ENCODE measurements at places on chromosomes 1 and 21.

- DNase-seq = no peak
Observed at GRCh38 chr1:221451741-221452140, 290.1 kb downstream of the DUSP10 start.

GRCh38 chr1:66416295-66416694 is 117.7 kb upstream of the SGIP1 start:
- no peak for DNase-seq

- no peak for DNase-seq
Observed at GRCh38 chr1:19476450-19477190, 8.7 kb downstream of the CAPZB start.

DNA sequence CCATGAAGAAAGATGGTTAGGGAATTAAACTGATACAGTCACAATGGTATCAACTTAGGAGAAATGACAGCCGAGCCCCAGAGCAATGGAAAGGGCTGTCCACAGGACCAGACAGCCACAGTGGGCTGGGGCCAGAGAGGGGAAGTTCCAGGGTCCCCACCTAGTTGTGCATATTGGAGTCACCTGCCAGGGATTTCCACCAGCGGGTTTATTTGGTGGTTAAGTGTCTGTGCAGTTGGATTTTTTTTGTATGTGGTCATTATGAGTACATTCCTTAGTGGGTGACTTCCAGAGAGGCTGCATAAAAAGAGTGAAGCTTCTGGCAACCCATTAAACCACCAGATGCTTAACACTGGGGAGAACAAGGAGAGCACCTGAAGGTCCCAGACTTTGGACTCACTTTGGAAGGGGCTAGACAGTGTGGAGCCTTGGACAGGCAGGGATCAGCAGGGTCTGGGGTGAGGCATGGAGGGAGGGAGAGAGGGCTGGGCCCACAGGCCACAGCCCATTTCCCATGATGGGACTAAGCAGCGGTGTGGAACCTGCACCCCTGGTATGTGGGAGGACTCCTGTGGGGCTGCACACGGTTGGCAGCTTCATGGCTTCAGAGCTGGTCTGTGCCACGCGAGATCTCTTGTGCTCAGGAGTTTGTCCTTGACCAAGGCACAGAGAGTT is 7.8 kb upstream of the PTTG1IP start:
- DNase-seq = no peak

- no peak for DNase-seq
Observed at GRCh38 chr1:211326140-211326527, 499 bp upstream of the TRAF5 start.

DNA sequence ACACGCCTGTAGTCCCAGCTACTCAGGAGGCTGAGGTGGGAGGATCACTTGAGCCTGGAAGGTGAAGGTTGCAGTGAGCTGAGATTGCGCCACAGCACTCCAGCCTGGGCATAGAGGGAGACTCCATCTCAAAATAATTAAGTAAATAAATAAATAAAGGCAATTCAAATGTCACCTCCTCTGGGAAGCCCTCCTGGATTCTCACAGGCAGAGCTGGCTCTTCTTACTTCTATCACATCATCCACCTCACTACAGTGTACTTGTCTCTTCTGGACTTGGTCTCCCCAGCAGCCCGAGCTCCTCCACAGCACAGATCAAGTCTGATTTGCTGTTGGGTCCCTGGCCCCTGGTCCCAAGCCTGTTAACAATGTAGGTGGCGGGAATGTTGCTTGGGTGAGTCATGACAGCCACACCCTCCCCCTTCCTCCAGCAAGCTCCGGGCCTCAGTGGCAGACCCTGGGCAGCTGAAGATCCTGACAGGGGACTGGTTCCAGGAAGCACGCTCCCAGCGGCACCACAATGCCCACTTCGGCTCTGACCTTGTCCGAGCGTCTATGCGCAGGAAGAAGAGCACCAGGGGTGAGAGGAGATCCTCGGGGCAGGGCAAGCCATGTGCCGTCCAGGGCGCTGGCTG is 5.3 kb downstream of the SYTL1 start:
- no peak for DNase-seq

- no peak for DNase-seq
Observed at GRCh38 chr1:164504749-164505148, 54.2 kb upstream of the PBX1 start.

DNA sequence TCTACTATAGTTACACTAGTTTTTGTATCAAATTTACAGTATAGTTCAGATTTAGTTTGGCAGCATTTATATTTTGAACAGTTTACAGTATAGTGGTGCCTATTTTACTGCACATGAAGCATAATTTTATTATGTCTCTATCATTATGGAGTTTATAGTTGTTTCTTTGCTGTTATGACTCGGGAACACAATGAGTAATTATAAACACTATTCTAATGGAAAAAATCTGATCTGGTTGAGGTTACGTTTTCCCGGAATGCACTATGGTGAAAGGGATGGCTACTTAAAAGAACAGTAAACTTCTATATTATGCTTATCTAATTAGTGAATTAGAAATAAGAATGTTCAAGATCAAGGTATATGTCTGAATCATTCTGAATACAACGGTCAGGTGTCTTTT is 10.6 kb downstream of the LCA5L start:
- no peak for DNase-seq

DNA sequence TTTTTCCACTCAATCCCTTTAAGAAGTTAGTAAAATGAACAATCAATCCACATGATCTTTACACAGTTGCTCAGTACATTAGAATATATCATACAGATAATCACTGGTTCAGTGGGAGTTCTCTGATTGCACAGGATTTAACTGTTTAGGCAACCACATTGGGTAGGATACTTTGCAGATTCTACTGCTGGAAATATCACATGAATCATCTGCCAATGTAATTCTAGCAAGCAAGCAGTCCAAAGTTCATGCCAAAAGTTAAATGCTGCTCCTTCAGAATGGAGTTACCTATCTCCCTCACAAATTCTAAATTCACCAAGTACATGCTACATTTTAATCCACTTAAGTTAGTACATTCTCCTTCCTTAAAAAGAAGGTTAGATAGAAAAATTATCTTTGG is 52.4 kb downstream of the NEGR1 start:
- DNase-seq = no peak

- DNase-seq = no peak
Observed at GRCh38 chr21:28410256-28410655, 582.4 kb downstream of the LTN1 start.

- DNase-seq = no peak
Observed at GRCh38 chr1:62397301-62397700, 39.5 kb upstream of the USP1 start.

GRCh38 chr1:9859281-9860014 is 35.7 kb upstream of the CLSTN1 start:
- DNase-seq = no peak

GRCh38 chr21:45467221-45467779 is 62.3 kb downstream of the COL18A1 start:
- DNase-seq = no peak

DNA sequence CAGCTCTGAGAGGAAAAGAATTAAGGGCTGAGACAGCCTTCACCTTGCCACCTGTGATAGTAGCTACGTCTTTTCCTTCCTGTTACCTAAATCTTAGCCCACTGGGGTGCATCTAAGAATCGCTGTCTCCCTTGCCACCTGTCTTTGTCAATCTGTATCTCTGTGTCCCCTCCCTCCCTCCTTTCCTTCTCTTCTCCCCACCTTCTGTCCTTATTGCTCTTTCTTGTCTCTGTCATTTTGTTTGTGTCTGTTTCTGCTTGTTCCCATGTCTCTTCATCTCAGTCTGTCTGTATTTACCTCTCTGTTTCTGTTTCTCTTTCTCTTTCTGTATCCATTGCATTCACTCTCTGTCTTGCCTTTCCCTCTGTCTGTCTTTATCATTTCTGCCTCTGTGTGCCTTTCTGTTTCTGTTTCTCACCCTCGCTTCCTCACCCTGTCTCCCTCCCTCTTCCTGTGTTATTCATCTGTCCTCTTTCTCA is 30.2 kb downstream of the SLC22A15 start:
- DNase-seq = no peak

- no peak for DNase-seq
Observed at GRCh38 chr1:208324005-208324404, 79.8 kb upstream of the PLXNA2 start.

DNA sequence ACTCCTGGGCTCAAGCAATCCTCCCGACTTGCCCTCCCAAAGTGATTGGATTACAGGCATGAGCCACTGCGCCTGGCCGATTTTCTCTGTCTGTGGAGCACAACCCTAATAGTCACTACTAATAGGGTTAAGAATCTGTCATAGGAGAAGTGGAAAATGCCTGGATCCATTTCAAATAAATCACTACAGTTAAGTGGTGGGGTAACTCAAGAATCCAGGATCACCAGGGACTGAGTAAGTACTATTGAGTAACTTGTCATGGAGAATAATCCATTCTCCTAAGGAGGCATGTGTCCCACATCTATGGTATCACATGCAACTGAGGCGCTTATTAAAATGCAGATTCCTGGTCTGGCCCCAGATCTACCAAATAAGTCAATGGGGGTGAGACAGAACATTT is 53.2 kb downstream of the OPTC start:
- DNase-seq = no peak

DNA sequence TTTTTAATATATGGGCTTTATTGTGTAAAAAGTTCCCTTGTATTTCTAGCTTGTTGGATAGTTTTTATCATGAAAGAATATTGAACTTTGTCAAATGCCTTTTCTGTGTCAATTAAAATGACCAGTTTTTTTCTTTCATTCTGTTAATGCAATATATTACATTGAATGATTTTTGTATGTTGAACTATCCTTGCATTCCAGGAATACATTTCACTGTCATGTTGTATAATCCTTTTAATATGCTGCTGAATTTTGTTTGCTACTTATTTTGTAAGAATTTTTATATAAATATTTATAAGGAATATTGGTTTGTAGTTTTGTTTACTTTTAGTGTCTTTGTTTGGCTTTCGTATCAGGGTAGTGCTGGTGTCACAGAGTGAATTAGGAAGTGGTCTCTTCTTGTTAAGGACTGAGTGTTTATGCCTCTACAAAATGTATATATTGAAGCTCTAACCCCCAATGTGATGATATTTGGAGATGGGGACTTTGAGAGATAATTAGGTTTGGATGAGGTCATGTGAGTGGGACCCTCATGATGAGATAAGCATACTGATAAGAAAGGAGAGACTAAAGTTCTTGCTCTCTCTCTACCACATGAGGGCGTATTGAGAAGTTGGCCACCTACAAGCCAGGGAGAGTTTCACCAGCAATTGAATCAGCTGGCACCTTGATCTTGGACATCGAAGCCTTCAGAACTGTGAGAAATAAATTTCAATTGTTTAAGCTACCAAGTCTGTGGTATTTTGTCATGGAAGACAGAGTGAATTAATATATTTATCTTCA is 12.0 kb upstream of the SLAMF6 start:
- DNase-seq = no peak

DNA sequence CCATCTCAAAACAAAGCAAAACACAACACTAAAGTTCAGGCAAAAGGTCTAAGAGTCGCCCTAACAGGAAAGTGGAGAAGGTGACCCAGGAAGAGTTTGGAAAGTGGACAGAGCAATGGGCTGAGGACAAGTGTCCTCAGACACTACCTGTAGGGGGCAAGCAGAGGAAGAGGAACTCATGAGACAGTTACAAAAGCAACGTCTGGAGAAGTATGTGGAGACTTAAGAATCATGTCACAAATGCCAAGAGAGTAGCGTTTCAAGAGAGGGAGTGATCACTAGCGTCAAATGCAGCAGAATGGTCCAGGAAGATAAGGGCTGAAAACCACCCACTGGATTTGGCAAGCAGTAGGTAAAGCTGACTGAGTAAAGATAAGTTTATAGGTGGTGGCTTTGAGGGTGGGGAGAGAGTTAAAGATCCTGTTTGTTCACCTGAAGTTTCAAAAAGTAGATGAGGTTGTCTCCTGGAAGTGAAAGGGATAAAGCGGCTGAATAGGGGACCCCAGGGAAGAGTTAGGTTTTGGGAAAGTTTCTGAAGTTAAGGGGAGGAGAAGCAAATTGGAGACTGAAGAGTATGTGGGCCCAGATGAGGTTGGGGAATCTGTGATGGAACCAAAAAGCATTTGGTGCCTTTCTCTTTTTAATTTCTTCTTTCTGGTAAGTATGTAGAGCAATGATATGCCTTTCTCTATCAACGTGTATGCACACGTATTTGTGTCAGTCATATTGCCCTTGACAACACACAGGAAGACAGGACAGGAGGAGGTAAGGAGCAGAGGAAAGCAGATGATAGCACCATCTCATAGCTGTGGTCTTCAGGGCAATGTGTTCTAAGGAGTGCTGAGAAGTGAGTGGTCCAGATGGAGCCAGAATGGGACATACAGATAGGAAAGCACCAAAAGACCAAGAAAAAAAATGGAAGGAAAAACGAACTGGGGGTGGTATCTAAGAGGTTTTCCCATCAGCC is 3.1 kb downstream of the BSDC1 start:
- no peak for DNase-seq

GRCh38 chr1:232447125-232447524 is 182.8 kb downstream of the SIPA1L2 start:
- DNase-seq = no peak

GRCh38 chr1:44275991-44276405 is 62.7 kb downstream of the DMAP1 start:
- no peak for DNase-seq

DNA sequence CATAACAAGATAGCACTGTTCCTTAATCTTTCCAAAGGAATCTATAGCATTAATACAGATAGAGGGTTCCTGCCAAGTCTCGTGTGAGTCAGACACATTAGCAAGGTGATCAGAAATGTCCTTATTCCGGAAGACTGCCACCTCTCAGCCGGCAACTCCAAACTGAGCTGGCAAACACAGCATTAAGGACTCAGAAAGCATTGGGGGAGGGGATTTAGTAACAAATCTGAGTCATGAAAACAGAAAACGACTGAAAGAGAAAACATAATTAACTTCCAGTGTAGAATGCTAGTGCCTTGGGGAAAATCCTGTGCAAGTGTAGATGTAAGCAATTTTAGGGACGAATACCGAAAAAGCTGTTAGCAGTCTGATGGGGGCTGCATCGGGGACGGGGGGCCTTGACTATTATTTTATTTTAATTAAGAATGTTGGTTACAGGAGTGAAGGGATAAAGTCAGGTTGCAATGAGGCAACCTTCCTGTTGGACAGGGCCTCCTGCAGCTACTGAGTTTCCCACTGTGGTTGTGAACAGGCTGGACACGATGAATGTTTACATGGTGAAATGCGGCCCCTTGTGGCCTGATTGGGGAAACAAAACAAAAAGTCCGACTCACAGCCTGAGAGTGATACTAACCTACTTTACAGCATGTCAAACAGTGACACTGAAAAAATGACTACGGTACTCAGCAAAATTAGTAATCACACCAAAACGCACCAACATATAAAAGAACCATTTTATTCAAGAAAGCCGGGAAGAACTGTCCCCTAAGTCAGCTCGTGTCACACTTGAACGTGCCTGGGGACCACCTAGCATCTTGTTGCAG is 20.7 kb downstream of the MIS18A start:
- peak; percentile 73 for DNase-seq

GRCh38 chr1:181918880-181919525 is 142.5 kb downstream of the ZNF648 start:
- peak; percentile 23 for DNase-seq

- no peak for DNase-seq
Observed at GRCh38 chr1:234836045-234836681, 226.2 kb upstream of the IRF2BP2 start.

- no peak for DNase-seq
Observed at GRCh38 chr1:5466487-5466886, 525.7 kb downstream of the NPHP4 start.

- no peak for DNase-seq
Observed at GRCh38 chr1:44505210-44505993, 100.3 kb downstream of the RNF220 start.
